NB4 (cell line): ENCODE measurements at places on chromosomes 7 and 10.
A peak's percentile ranks its signal among the peaks of the same experiment; 100 is the strongest.

- no peak for DNase-seq
These were observed 38.7 kb downstream of the PAX2 start for GRCh38 chr10:100784126-100784525.

DNA sequence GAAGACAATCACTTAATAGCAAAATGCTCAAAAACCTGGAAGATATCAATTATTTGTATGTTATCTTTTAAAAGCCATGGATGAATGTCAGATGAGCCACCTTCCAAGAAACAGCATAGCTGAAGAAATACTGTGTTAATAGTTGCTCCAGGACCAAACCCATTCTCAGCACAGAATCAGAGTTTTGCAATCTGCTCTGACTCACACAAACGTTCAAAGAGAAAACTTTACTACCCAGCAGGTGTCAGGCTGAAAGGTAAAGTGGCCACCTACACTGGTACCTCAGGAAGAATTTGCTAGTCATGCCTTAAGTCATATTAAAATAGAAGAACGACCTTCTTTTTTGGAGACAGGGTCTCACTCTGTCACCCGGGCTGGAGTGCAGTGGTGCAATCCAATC is 526.5 kb downstream of the PARD3 start:
- DNase-seq = no peak

DNA sequence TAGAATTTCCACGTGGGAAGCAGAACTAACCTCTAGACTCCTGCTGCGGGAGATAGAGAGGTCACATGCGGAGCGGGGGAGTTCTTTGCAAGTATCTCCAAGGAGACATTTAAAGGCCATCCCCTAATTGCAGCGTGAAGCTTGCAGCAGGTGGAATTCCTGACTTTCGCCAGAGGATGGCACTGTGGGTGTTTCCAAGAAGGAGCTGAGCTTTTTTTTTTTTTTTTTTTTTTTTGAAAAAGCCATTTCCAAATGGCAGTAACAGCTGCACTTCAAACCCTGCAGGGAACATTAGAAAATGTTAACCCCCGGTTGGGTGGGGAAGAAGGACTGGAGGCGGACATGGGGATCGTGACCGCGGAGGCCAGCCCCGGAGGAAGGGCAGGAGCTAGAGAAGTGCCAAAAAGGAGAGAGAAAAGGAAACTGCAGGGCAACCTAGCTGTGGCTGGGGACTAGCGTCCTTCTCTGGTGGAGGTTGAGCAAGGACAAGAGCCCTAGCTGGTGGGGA is 487.7 kb downstream of the TYW1 start:
- peak; percentile 80 for DNase-seq

- DNase-seq = no peak
These were observed 5.8 kb downstream of the C7orf57 start for GRCh38 chr7:48040944-48041652.

- no peak for DNase-seq
These were observed 236.4 kb upstream of the SP4 start for GRCh38 chr7:21191321-21192073.

DNA sequence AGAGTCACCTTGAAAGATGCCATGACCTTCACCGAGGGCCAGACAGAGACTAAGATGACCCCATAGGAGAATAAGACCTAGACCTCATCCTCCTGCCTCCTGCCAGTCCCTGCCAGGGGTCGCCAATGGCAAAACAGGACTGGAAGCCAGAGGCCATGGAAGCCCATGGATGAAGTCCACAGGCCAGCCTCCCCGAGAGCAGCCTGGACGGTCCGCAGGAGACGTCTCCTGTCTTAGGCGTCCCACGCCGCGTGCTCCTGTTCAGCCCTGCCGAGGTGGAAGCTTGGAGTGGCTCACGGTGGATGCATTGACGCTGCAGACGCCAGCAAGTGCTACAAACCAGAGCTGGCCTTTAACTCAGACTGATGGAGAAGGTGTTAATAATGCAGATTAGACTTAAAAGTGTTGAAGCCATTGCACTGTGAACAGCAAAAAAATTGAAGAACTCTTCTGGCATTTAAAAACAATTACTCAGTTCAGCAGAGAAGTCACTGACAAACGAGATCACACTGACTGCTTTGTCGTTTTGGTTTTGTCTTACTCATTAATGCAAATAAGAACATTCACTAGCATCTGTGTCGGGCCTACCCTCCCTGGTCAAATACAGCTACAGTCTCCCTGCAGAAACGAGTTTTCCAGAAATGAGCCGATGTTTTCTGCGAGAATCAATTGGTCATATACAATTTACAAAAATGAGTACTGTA is 38.1 kb upstream of the FAM20C start:
- DNase-seq = no peak

DNA sequence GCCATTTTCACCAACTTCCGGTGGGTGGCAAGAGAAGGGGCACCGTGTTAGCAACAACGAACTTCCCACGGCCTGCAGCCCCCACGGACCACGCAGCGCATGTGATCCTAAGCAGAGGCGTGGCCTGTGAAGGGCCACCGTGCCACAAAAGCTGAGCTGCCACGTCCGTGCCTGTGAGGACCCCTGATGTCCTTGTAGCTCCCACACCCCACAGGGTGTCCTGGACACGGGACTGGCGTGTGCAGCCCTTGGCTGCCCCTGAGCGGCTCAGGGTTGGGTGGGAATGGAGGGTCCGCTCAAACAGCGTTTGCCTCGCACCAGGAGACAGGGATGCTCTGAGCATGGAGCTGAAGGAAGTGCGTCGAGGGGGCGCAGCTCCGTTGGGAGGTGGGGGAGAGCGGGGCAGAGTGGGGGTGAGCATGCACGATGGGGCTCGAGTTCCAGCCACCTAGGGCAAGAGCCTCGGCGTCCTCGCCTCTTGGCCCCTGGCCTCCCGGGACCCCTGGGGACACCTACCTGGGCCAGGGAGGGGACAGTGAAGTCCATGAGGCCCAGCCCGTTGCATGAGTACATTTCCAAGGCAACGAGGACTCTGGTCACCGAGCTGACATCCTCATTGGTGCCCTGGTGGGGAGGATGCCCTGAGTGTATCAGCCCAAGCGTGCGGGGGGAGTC is 33.6 kb downstream of the CFAP46 start:
- no peak for DNase-seq
